ENCODE measurements at places on chromosomes 2 and 18. TPM values are rescaled to one million over a fixed set of nuclear protein-coding genes. Genes with fewer than 3 reads are reported as not detected.

- no peaks in the 10 kb centered on the region for H3K36me3 ChIP-seq
- no peak overlapping the region for H3K27ac ChIP-seq
- no peaks in the 10 kb centered on the region for H3K27me3 ChIP-seq
- DNase-seq, result no peak
- H3K4me1 ChIP-seq, result no peaks in the 10 kb centered on the region
- no peak overlapping the region for H3K4me3 ChIP-seq
Observed at GRCh38 chr2:66340521-66340920, 94.4 kb upstream of the MEIS1 start.

ALKAL2 gene
- not detected for total RNA-seq

- no peaks in the 10 kb centered on the region for H3K27me3 ChIP-seq
- peaks cover 4% of the 10 kb centered on the region for H3K4me1 ChIP-seq
- H3K4me3 ChIP-seq, result no peak overlapping the region
- DNase-seq, result no peak
- no peak overlapping the region for H3K27ac ChIP-seq
- no peaks in the 10 kb centered on the region for H3K36me3 ChIP-seq
Observed at GRCh38 chr2:237202288-237203030, 116.8 kb downstream of the COPS8 start.

LBX2 gene
- total RNA-seq, result 11.4 TPM

GRCh38 chr18:58515175-58515775 is 113.6 kb downstream of the ALPK2 start:
- no peak overlapping the region for H3K27ac ChIP-seq
- H3K36me3 ChIP-seq, result no peaks in the 10 kb centered on the region
- DNase-seq, result no peak

- H3K27me3 ChIP-seq, result no peaks in the 10 kb centered on the region
- H3K4me3 ChIP-seq, result no peak overlapping the region
- H3K27ac ChIP-seq, result no peak overlapping the region
- no peaks in the 10 kb centered on the region for H3K36me3 ChIP-seq
Observed at GRCh38 chr2:60873381-60873780, 8.0 kb upstream of the REL start.

GRCh38 chr2:203583701-203584100 is 48.6 kb upstream of the RAPH1 start:
- DNase-seq, result no peak
- no peak overlapping the region for H3K4me3 ChIP-seq
- no peaks in the 10 kb centered on the region for H3K36me3 ChIP-seq
- H3K27ac ChIP-seq, result no peak overlapping the region

MTA3 gene
- total RNA-seq, result 85.4 TPM

- peaks cover 1% of the 10 kb centered on the region for H3K27me3 ChIP-seq
- peak; percentile 63 for DNase-seq
- no peak overlapping the region for H3K4me3 ChIP-seq
- H3K27ac ChIP-seq, result no peak overlapping the region
Observed at GRCh38 chr2:119126650-119127049, 31.9 kb downstream of the C1QL2 start.

MTCL1 gene
- total RNA-seq, result 28.3 TPM

DNA sequence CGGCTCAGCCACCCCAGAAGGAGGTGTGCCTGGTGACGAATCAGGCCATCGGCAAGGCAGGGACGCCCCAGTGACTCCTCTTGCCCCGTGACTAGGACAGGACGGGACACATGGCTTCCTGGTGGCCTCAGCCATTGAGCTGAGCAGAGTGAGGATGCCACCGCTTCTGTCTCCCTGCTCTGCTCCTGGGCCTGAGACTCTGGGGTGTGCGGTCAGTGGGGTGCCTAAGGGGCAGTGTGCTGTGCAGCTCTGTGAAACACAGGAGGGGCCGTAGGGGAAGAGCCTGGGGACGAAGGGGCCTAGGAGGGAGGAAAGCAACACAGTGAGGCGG is 24.3 kb downstream of the IGFBP5 start:
- H3K27me3 ChIP-seq, result 0 out of 2 replicates have a peak, but pooled peaks cover 2% of the 10 kb centered on the region
- no peak overlapping the region for H3K27ac ChIP-seq
- H3K4me3 ChIP-seq, result no peak overlapping the region

GRCh38 chr2:239792405-239793084 is 232.6 kb downstream of the NDUFA10 start:
- no peak overlapping the region for H3K4me3 ChIP-seq
- no peak for DNase-seq
- H3K27ac ChIP-seq, result no peak overlapping the region
- H3K27me3 ChIP-seq, result no peaks in the 10 kb centered on the region
- H3K36me3 ChIP-seq, result no peaks in the 10 kb centered on the region
- no peaks in the 10 kb centered on the region for H3K4me1 ChIP-seq

DPP4 gene
- 199 TPM for total RNA-seq

DNA sequence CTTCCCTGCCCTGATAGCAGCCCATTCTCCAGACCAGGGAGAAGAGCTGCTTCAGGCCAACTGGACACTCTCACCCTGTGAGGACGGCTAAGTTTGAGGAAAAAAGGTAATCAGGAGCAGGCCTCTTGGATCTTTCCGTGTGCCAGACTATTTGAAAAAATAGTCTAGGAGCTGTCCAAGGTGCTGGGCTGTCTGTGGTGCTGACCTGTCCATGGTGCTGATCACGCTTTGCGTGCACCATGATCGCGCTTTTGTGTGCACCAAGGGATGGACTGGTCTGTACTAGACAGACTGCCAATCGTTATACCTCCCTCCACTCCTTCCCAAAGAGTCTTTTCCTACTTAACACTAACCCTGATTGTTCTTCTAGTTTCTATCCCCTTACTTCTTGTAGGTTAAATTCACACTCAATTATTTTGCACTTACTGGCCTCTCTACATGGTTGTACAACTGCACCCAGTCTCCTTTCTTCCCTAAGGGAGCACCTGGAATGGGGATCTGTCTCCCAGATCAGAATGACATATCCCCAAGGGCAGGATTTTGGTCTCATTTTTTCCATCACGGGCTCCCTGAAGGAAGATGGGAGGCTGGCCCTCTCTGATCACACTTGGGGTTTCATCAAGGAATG is 295.4 kb downstream of the CELF4 start:
- H3K36me3 ChIP-seq, result no peaks in the 10 kb centered on the region
- H3K4me1 ChIP-seq, result no peaks in the 10 kb centered on the region
- no peaks in the 10 kb centered on the region for H3K27me3 ChIP-seq
- H3K4me3 ChIP-seq, result no peak overlapping the region
- no peak overlapping the region for H3K27ac ChIP-seq
- DNase-seq, result no peak

MYCN gene
- 46.6 TPM for total RNA-seq

GRCh38 chr2:67388680-67389079 is 8.5 kb upstream of the ETAA1 start:
- DNase-seq, result no peak
- peaks cover 10% of the 10 kb centered on the region for H3K4me1 ChIP-seq
- H3K36me3 ChIP-seq, result no peaks in the 10 kb centered on the region

NIFK gene
- total RNA-seq, result 84.7 TPM
